ENCODE measurements at places on chromosomes 4 and X.

GRCh38 chr4:134216411-134216810 lies 14.8 kb upstream of the PABPC4L start:
- no peak for DNase-seq

DNA sequence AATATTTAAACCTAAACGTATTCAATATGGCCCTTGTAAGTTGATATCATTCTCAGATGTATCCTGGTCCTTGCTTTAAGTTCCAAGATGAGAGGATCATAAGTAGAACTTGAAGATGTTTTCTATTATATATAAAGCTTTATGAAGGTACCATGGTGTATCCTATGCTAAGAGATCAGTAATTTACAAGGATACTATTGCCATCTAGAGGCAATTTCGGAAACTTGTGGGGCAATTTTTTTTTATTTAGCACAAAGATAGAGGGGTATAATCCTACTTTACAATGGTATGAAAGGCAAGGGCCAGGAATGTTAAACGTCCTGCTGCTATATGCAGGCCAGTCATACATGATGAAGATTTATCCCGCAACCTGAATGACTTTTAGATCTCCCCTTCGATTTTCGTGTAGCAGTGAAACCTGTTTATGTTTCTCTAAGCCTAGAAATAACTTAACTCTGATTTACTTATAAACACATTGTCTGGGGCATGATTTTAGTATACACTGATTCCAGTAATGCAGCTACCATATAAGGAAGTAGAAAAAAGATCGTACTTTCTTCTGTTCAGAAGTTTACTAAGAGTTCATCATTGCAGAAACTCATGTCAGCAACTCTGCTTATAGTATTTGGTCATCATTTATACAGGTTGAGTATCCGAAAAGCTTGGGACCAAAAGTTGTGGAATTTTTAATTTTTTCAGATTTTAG lies 2.6 kb downstream of the SLC25A31 start:
- no peak for DNase-seq

DNA sequence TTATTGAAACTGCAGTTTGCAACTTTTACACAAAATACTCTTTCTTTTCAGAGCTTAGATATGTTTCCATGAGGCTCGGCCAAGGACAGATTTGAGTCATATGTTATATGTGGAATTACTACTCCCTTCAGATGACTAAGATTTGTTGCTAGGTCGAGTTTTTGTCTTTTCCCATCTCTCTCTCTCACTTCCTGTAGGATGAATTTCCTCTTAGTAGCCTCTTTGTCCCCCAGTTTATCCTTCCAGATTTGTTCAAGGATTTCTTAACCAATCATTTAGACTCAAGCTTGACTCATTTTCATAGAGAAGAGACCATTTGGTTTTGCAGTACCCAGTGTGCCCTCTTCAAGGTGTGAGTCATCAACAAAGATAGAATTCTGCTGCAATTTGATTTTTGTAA lies 209.2 kb downstream of the GLUD2 start:
- DNase-seq = no peak

- DNase-seq = no peak
Observed at GRCh38 chr4:158535130-158535614, 13.5 kb downstream of the RXFP1 start.

DNA sequence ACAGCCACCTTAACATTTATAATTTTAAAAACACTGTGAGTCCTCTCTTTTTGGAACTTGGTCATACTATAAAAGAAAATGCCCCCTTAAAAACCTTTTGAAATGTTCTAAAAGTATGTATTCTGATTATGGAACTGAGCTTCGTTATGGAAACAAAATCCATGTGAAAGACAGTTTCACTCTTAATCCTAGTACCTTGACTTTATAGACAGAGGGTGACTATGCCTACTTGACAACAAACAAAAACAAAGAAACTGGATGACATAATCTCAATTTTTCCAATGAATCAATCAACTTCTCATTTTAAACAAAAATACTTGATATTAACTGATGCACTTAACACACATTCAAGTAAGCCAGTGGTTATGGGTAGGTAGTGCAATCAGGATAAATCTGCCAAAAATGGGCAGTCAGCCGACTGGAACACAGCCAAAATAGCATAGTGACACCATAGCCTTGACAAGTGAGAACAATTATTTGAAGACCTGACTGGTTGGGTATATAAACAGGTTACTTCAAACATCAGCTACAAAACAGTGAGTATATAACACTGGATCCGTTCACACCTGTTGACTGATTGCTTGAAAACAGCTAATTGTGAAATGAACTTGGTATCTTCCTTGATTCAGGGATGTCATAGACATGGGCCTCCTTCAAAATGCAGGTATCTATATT lies 265.5 kb downstream of the PPP3CA start:
- DNase-seq = no peak

GRCh38 chr4:26859762-26860156 lies 882 bp upstream of the STIM2 start:
- DNase-seq = no peak

GRCh38 chrX:144388738-144389137 lies 504.9 kb downstream of the UBE2NL start:
- no peak for DNase-seq

- DNase-seq = no peak
Observed at GRCh38 chr4:37662251-37662650, 23.9 kb downstream of the RELL1 start.

DNA sequence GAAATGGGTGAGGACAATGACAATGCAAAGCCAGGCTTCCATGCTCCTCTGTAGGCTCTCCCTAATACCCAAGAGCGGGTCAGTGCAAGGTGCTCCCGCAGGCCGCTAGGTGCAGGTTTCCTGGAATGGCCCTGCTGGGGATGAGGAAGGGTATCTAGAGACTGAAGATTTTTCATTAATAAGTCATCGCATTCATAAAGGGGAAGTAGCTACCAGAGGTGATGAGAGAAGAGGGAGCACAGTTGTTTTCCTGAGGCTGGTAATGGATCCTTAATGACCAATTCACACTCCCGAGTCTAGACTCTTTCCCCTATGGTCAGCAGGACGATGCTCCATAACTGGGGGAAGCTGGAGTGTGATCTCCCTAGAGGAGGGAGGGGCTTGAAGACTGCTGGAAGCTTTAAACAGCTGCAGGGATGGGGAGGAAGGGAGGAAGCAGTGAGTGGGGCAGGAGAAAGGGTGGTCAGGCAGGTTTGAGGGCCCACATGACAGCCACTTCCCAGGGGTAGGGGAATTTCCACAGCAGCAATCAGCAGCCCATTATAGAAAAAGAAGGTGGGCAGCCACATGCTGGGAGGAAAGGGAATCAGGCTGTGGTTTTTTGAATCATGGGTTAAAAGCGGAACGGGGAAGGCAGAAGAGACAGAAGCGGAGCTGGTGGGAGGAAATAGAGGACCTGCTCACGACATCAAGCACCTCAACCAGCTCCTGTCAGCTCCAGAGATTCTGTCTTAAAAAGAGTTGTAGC lies 10.2 kb upstream of the ATP6AP2 start:
- DNase-seq = no peak

GRCh38 chr4:149555146-149555545 lies 260.5 kb downstream of the IQCM start:
- no peak for DNase-seq

GRCh38 chrX:17415242-17415810 lies 40.3 kb downstream of the NHS start:
- no peak for DNase-seq

- DNase-seq = no peak
Observed at GRCh38 chr4:11487139-11487538, 58.4 kb upstream of the HS3ST1 start.

DNA sequence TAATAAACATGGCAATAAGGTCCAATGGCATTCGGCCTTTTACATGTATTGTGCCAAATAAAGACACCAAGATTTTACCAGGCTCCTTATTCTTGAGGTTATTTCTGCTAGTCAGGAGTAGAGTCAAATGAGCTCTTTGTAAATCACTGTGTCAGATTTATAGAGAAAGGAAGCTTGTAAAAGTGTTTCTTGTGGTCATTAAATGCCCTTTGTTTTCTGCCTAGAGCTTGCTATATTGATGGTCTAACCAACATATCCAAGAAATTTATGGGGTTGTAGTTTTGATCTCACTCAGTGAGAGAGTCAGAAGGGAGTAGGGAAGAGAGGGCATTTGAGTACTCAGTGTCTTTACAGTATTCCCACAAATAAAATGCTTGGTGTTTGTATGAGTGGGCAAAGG lies 86.2 kb upstream of the FRMPD4 start:
- no peak for DNase-seq

GRCh38 chrX:48306175-48306574 lies 50.3 kb downstream of the SSX3 start:
- DNase-seq = no peak

DNA sequence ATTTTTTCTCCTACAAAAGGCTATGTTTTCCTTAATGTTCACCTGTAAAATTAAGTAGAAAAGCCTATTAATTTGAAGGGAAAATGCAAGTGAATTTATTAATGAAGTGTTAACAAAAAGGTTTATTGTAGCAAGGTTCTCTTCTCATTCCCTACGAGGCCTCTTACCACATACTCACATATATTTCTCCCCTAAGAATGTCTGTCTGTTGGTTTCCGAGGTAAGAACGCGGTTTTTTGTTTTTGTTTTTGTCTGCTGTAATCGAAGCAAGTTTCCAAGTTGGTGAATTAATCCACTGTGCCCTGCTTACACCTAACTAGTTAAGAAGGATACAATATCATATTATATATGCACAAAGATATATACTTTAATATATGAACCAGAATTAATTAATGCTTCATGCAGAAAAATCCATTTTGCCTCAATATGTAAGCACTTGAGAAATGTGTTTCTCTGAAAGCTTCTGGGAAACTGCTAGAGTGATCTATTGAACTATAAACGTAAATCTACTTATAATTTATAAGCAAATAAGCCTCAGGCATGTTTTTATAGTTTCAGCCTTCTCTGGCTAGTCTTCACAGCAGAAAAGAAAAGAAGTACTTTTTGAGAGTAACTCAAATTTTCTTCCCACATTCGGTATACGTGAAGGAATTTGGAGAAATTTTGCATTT lies 120.8 kb downstream of the EGF start:
- no peak for DNase-seq

DNA sequence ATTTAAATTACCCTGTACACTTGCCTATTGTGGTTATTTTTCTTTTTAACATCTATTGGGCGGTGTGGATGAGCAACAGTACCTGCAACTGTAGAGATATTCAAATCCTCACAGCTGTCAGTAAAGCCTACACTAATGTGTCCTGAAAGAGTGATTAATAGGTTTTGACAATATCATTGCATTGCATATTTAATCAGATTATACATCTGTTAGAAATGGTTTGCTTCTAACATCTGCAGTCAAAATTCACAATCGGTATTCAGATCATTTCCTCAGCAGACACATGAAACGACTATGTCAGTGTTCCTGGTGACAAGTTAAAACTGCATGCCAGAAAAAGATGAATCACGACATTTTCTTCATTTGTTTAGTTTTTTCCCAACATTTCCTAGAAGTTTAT lies 254.6 kb upstream of the EPHA5 start:
- no peak for DNase-seq

GRCh38 chrX:44462850-44463249 lies 79.8 kb downstream of the FUNDC1 start:
- no peak for DNase-seq

GRCh38 chr4:55086578-55086977 lies 38.8 kb downstream of the KDR start:
- no peak for DNase-seq

- DNase-seq = no peak
Observed at GRCh38 chr4:187687697-187688096, 307.9 kb upstream of the ZFP42 start.

Data from T1000 (cell line).